ENCODE measurements at places on chromosomes 3 and 15.

DNA sequence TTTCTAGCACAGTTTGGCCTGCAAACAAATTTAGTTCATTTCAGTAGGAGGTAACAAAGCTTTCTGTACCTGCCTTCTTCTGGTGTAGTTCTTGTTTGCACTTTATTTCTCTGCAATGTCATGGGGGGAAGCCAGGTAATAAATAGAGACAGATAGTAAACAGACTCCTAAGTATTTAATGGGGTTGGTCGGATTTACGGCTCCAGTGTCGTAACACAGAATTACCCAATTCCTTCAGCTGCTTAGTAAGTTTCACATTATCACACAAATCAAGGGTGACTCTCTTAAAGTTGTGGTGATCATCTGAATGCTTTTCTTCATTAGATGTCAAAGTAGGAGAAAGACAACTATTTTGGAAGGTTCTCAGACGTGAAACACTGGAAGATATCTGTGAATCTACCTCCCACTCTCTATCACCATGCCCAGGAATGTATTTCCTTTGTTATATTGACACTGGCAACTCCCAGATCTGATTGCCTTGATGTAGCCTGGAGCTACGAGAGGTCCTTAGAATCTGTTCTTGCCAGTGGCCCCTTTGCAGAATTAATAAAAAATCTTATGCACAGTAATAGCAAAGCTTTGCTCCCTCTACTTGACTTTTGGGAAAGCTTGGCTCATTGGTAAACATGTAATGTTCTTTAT is 25.0 kb upstream of the TMC3 start:
- DNase-seq, result no peak

- no peak for DNase-seq
These were observed 13.0 kb downstream of the MEF2A start for GRCh38 chr15:99578809-99579208.

DNA sequence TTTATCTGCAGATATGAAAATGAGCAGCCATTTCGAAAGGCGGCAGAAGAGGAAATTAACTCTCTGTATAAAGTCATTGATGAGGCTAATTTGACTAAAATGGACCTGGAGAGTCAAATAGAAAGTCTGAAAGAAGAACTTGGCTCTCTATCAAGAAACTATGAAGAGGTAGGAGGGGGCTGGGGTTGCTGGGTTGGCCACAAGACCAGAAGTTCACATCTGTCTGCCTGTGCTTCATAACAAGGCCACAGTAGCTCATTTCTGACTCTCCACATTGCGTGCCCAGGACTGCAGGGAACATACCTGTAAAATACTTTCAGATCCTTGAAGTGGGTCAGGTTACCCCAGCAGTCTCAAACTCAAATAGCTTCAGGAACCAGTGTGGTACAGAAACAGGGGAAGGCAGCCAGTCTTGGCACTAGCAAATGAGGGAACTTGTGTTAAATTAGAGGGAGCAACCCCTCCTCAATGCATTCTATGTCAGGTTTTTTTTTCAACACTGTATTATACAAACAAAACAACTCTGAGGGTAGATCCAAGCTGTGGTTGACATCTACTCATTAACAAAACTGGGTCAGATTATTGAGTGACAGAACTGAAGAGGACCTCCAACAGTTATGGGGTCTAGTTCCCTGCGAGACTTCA is 48.7 kb downstream of the BFSP2 start:
- no peak for DNase-seq

- DNase-seq, result no peak
These were observed 253.0 kb upstream of the P2RY1 start for GRCh38 chr3:152581951-152582350.

Measured in H9 (cell line).